Stimulated activated naive CD8-positive, alpha-beta T cell treated with anti-CD3 and anti-CD28 coated beads, Interleukin-15, amount 100 ng/mL, for 72 hours (primary cell): ENCODE measurements at places on chromosomes 16 and 17.

DNA sequence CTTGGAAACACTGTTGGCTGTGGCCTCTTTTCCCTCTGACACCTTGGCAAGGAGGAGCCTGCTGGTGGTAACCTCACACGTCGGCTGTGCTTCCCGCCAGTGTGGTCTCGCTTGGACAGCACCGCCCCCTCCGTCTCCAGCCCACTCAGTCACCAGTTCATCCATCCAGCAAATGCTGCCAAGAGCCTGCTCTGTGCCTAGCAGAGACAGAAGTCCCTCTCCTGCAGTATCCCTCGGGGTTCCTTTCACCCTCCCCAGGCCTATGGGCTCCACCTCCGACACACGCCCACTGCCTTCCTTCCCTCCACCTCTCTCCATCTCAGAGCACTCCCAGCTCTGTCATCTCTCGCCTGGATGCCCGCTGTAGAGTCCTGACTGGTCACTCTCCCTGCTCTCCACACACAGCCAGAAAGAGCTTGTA, 12.3 kb downstream of the CACNG4 start:
- DNase-seq, result no peak

- DNase-seq, result no peak
Observed at GRCh38 chr16:64738321-64738960, 383.4 kb downstream of the CDH11 start.

GRCh38 chr17:59368218-59368857, 36.9 kb downstream of the YPEL2 start:
- DNase-seq, result no peak

DNA sequence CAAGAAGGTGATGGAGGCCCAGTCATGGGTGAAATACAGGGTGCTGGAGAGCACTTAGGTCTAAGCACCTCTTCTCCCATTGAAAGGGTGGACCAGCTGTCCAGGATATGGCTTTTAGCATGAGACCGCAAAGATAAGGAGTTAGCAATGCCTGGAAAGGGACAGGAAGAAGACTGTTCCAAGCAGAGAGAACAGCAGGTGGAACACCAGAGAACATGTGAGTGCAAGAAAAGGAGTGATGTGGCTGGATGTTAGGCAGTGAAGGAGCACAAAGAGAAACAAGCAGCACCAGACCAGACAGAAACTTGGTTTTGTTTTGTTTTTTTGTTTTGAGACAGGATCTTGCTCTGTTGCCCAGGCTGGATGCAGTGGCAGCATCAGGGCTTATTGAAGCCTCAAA, 45.4 kb upstream of the CCL1 start:
- no peak for DNase-seq

GRCh38 chr17:48594538-48595277, 1.1 kb upstream of the HOXB5 start:
- no peak for DNase-seq

DNA sequence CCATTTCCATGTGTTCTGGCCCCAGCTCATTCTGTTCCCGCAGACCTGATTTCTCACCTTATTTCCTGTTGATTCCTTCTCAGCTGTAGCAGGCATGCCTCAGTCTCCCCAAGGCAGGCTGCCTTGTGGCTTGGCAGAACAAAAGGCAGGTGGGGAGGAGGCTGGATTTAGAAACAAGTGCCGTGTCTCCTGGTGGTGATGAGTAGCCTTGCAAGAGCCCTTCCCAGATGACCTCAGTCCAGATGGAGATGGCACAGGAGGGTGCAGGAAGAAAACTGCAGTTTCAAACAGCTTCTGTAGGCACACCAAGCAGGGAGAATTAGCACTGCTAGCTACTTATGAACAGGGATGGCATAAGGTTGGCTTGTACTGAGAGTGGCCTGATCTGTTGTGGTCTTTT, 64.6 kb downstream of the ARHGAP44 start:
- no peak for DNase-seq

DNA sequence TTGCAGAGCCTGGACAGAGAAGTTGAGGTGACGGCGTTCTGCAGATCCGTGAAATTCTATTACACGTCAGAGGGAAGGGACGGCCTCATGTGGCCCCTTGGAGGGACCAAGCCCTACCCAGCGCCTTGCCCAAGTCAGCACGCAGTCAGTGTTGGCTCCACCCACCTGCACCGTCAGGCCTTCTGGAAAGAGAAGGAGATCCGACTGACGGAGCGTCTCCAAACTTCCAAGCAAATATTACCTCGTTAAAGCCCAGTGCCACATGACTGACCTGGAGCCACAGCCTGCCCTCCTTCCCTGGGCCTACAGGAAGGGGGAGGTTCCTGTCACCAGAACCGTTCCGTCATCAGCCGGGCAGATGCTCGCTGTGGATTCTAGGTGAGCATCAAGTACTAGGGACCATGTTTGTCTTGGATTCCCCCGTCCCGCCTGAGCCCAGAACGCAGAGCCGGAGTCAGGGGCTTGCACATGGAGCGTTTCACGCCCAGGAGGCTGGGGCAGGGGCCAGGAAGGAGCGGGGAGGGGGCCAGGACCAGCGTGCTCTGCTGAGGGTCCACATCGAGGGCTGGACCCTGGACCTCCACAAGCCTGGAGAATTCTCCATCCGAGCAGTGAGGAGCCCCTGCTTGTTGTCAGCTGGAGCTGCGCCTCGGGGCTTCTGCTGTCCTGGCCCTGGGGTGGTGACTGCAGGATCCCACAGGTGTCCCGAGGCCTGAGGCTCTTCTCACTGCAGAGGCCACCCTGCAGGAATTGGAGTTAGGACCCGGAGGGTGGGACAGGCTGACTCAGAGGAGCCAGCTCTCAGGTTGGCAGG, 22.6 kb upstream of the METRNL start:
- no peak for DNase-seq

DNA sequence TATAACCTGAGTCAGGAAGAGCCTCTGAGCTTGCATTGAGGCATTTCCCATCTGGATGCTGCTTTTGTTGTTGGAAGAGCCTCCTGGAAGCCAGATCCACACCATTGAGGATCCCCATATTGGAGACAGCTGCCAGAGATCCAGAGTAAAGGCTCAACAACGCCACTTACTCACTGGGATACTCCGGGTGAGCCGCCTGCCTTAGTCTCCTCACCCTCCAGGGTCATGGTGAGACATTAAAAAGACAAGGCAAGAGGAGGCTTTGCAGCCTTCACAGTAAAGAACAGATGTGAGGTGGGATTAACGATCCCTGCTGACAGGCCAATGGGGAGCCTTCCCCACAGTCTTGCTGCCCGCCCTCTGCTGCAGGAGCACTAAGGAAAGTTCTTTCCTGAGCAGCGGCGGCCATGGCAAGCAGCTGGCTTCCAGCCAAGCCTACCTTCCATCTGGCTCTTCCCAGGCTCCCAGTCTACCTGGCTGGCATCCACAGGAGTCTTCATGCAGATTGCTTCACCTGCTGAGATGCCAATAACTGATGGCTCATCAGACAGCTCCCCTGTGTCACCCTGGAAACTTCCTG, 198.5 kb downstream of the CYLD start:
- DNase-seq, result no peak

GRCh38 chr17:45247429-45248131, 14.3 kb downstream of the SPATA32 start:
- peak; percentile 97 for DNase-seq

DNA sequence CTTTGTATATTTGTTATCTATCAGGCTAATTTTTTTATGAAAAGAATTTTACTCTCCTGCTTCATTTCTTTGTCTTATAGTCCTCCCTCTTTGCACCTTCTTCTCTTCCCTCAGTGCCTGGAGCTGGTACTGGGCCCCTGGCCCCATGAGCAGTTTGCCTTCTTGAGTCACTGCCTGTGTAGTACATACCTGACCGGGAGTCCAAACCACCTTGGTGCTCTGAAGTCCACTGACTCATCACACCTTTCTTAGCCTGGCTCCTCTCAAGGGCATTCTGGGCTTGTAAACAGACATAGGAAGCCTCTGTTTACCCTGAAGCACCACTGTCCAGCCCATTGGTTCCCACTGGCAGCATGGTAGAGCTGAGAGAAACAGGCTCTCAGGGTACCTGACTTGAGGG, 11.0 kb upstream of the TACO1 start:
- no peak for DNase-seq

DNA sequence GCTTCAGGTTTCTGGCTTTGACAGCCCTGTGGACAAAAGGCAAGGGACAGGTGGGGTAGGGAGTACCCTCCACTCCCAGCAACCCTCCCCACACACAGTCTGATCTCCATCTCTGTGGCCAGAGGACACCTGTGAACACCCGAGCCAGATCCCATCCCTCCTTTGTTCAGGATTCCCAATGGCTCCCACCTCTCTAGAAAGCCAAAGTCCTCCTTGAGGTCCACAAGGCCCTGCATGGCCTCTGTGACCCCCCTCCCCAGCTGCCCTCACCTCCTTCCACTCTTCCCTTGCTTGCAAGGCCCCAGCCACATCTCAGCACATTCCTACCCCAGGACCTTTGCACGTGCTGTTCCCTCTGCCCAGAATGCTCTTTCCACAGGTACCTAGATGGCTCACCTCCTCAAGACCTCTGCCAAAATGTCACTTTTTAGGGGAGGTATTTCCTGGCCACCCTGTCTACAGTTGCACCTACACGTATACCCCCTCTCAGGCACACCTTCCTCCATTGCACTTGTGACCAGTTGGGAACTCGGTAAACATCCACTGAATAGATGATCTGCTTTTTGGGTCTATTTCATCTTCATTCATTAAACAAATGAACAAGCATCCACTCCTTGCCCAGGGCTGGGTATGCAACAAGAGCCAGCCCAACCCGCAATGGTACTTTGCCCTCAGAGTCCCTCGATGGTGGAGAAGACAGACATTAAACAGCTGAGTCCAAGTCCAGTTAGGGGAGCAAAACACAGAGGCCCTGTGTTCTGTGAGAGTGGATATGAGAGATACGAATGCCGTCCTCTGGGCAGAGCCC, 107.0 kb downstream of the CRLF3 start:
- no peak for DNase-seq

DNA sequence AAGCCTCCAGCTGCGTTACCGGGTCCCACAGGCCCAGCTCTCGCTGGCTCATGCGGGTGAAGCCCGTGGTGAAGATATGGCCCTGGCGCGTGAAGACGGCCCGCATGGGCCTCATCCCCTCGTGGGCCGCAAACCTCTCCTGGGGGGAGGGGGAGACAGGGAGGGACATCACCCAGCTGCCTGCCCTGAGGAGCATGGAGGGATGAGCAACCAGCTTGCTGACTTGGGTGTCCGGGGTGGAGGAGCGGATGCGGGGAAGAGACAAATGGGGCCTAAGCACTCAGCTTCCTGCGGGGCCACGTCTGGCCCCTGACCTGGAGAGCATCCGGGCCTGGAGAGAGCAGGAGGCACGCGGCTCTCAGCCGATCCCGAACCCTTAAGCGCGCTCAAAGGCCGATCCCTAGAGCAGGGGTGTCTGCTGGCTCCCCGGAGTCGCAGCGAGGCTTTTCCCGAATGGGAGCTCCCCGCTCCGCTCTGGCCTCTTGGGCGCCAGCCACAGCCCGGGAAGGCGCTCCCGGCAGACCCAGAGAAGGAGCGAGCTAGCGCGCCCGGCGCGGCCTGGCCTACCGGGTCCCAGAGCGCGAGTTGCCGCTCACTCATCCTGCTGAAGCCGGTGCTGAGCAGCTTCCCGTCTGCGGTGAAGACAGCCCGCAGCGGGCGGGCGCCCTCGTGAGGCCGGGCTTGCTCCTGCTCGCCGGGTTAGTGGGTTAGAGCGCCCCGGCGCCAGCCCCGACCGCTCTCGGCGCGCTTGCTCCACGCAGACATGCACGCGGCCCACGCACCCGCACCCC, 5.0 kb downstream of the CORO6 start:
- DNase-seq, result peak; percentile 90

DNA sequence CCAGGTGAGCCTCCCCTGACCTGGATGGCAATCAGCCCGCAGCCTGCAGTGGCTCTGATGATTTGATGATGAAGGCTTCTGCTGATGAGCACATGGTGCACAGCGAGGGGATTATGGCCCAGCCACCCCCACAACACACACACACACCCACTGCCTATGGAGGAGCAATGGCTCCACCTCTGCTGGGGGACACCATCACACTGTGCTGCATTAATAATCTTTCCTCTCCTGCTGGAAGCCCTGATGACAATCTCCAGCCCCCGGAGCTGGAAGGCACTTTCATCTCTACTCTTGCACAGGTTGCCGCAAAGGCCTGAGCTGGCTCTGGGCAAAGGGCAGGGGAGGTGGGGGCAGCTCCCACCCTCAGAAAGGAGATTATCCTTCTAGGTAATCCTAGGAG, 79.9 kb downstream of the PLXDC1 start:
- DNase-seq, result no peak
